ENCODE measurements at places on chromosomes 6 and 20.

DNA sequence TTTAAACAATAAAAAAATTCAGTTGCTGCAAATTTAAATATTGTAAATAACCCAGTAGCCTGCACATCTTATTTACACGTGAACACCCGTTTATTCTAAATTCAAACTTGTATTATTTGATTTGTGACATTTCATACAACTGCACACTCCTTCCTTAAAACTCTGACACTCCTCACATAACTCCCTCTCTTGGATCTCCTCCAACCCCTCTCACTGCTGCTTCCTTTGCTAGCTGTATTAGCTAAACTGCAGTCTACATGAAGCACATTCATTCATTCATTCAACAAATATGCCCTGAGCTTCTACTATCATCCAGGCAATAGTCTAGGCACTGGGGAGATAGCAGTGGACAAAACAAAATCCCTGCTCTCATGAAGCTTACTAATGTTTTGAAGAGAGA, 47.0 kb downstream of the FBXL4 start:
- no peak for DNase-seq

DNA sequence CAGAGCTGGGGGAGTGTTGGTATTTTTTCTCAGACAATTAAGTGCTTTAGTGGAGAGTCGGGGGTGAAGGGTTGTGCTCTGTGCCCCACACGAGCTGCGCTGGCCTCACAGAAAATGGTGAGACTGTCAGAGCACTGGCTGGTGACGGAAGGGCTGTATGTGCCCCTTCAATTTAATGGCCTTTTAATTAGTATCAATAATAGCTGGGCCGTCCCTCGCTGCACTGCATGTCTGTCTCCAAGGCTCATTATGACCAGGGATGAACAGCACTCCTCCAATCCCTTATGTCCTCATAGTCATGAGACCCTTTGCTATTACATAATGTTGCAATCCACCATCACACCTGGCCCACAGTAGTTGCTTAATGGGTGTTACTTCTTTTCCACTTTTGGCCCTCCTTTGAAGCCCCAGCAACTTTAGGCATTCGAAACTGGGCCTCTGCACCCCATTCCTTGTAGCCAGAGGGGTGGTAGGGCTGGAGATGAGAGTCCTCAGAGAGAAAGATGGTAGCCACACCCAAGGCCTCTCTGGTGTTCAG, 9.5 kb upstream of the RALY start:
- no peak for DNase-seq

GRCh38 chr6:32111424-32112066, 2.4 kb upstream of the TNXB start:
- no peak for DNase-seq

- no peak for DNase-seq
Measured at GRCh38 chr20:51978070-51978501, 175.8 kb upstream of the SALL4 start.

- DNase-seq, result no peak
Measured at GRCh38 chr6:128491610-128492206, 28.7 kb downstream of the PTPRK start.

GRCh38 chr6:34131326-34132290, 14.3 kb downstream of the GRM4 start:
- no peak for DNase-seq

GRCh38 chr6:5115168-5115567, 30.0 kb downstream of the PPP1R3G start:
- no peak for DNase-seq

GRCh38 chr20:60695226-60696000, 556.6 kb upstream of the CDH4 start:
- DNase-seq, result no peak

DNA sequence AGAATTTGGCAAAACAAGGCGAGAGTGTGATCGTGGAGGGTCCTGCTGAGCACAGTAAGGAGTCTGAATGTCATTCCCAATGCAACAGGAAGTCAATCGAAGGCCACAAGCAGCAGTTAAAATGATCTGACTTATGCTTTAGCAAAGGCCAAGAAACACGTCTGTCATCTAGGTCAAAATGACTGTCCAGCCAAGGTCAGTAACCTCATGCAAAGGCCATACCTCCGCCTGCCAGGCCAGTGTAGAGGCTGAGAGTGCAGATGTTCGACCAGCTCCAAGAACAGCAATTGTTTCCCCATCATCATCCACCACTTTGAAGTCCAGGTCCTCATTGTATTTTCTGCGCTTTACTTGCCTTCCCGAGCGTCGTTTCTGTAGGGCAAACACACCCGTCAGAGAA, 105.6 kb downstream of the CHD6 start:
- DNase-seq, result no peak

GRCh38 chr20:57622579-57623381, 2.6 kb upstream of the ZBP1 start:
- no peak for DNase-seq

GRCh38 chr6:85458184-85458583, 8.3 kb downstream of the NT5E start:
- DNase-seq, result no peak

DNA sequence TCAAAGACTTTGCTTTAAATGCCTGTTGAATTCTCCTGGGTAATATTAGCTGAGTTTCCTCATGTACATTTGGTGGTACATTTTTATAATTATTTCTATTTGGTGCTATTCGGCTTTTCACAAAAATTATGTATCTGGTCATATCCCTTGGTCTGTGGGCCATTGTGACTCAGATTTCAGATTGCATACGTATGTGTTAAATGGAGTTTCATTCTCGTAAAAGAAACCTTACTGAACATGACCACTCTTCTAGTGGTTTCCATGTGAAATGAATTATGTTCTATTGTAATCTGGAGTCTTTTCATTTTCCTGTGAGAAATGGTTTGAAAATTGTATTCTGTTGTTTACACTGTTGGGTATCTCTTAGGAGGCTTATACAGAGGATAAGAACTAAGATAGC, 386.2 kb upstream of the FLRT3 start:
- no peak for DNase-seq

DNA sequence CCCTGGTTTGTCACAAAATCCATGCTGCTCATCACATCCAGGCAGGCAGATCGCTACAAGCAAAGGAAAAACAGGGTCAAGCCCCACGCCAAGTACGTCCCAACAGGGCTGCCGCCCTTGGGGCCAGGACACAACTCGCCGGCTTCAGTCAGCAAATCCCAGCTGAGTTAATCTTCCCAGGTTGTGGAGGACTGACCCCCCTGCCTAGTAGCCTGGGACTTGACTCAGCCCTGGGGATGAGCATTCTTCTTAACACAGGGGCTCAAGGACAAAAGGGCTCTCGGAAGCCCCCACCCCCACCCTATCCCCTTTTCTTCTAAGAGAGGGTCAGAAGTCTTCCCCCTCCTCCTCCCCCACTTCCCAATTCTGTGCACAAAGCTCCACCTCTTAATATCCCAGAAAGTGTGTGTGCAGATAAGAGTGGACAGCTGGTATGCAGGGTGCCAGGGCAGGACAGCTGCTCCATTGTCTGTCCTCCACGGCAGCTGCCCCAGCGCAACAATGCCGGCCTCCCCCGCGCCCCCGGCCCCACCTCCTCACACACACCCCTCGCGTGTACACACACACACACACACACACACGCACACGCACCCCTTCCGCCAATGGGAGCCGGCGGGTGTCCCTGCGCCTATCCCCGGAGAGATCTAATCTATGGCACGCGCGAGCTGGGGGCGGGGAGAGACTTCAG, 4.5 kb downstream of the DLL1 start:
- no peak for DNase-seq

- DNase-seq, result no peak
Measured at GRCh38 chr20:36117638-36118037, 36.9 kb upstream of the EPB41L1 start.

DNA sequence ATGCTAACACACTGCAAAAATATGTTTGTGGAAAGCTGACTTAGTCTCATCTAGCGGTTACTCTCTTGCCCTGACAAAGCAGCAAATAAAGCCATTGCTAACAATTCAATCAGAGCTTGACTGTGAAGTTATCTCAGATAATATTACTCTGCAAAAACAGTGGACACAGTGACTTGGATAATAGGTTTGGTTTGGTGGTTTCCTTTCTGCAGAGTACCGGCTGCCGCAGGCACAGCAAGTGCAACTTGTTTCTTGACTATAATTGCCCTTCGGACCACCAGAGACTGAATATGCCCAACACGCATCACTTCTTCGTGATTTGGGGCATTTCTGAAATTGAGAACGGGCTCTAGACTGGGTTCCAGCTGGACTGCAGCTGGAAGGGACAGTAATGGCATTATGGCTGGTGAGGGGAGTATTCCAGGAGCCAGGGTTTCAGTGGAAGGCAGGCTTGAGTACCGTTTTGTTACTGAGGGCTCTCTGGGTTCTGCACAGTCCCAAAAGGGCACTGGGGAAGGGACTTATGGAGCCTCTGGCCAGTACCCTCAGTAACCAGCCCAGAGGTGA, 40.0 kb downstream of the DSTN start:
- DNase-seq, result no peak

GRCh38 chr6:42764911-42765648, 16.8 kb upstream of the BICRAL start:
- no peak for DNase-seq

GRCh38 chr6:43733471-43734293, 36.3 kb upstream of the VEGFA start:
- DNase-seq, result no peak

- no peak for DNase-seq
Measured at GRCh38 chr20:45963059-45964005, 8.7 kb downstream of the ZNF335 start.

- DNase-seq, result no peak
Measured at GRCh38 chr6:27091661-27092315, 155.7 kb upstream of the PRSS16 start.

GRCh38 chr6:38168699-38169098, 349.2 kb downstream of the ZFAND3 start:
- DNase-seq, result no peak

- DNase-seq, result no peak
Measured at GRCh38 chr6:4388675-4389074, 253.3 kb upstream of the ECI2 start.

- DNase-seq, result no peak
Measured at GRCh38 chr6:153099636-153100035, 31.4 kb downstream of the RGS17 start.

DNA sequence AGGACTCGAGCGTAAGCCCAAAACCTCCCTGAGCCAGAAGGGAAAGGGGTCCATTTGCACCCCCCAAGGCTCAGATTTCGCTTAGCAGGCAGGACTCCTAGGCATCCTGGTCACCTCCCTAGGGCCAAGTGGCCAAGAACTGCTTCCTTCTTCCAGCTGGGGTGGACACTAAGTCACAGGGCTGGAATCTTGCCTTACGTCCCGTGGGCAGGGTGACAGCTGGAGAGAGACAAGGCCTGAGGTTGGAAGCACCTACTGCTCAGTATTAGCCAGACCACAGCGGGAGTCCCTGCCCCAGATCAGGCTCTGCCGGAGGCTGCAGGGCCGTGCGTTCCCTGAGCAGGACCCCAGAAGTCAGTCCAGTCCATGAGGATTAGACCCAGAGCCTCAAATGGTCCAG, 19.7 kb downstream of the LAMA5 start:
- no peak for DNase-seq

DNA sequence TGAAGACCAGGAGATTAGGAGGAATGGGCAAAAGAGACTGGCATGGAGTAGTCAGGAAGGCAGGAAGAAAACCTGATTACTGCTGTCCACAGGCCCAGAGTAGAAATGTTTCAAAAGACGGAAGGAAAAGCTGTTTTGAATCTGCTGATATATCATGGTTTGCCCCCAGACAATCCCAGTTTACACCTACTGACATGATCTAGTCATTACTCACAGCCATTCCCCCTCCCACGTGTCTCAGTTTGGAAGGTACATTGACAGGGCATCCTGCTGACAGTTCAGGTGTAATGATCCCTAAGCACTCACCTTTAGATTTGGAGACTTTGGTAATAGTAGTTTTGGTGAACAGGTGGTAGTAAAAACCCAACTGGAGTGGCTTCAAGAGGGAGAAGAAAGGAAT, 9.8 kb upstream of the TXNDC5 start:
- DNase-seq, result no peak

DNA sequence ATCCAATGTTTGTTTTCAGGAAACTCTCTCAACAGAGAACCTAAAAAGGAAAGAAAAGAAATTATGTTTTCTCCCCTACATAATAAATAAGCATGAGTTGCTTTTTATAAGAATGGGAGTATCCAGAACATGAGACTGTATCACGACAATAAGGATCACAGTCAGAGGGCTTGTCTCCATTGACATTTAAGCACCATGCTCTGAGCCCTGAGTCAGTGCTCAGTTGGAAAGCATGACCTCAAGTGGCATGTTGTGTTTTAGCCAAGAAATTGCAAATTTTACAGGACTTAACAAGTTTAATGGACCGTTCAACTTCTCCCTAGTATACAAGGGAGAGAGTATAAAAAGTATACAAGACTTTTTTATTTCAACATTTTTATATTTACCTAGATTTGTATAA, 431.6 kb downstream of the GJA1 start:
- no peak for DNase-seq

DNA sequence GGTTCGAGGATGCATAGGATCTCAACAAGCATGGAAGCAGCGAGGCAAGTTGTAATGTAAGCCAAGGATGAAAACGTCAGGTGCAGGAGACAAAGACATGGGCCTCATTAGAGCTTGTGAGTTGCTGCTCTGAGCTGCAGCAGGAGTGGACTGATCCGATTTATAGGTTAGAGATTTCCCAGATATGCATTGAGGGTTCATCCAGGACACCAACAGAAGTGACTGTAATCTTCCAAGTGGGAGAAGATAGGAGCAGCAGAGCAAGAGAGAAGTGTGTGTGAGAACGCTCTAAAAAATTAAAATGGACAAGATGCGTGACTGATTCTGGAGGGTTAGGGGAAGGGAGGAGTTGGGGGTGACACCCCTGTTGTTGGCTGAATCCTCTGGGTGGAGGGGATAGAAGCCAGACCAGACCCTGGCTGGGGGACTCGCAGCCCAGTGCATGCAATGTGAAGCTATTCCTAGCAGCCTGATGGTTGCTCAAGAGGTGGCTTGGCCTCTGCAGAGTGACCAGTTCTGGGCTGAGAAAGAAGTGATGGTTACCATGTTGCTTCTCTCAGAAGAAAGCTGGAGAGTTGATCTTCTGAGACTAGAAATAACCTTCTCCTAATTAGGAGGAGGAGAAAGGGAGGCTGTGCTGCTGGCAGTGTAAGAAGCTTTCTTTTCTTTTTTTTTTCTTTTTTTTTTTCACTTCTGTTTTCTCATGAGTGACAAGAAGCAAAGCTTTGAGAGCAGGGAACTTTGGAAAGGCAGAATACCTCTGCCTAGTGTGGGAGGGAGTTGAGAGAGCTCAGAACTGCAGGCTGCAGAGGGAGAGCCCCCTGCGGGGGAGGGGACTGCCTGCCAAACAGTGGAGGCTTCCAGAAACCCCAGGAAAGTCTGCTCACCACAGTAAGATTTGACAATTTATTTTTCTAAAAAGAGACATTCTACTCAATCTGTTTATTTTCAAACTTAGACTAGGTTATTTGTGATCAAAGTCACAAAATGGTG, 116.9 kb downstream of the SLX4IP start:
- no peak for DNase-seq

DNA sequence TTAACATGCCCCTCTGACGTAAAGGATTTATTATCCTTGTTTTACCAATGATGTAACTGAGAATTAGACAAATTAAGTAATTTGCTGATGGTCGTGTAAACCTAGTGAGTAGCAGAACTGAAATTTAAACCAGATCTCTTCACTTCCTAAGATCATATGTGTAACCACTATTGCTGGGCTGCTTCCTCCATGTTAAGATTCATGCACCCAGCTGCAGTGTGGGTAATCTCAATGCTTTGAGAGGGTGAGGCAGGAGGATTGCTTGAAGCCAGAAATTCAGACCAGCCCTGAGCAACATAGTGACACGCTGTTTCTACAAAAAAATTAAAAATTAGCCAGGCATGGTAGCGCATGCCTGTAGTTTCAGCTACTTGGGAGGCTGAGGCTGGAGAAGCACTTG, 97.9 kb downstream of the L3MBTL3 start:
- DNase-seq, result no peak

GRCh38 chr20:2136275-2136674, 34.6 kb downstream of the STK35 start:
- no peak for DNase-seq
